ENCODE measurements at places on chromosomes 4 and X. TPM values are rescaled to one million over a fixed set of nuclear protein-coding genes. Genes with fewer than 3 reads are reported as not detected.

ANXA10 gene
- total RNA-seq: not detected

PNCK gene
- 2.9 TPM for total RNA-seq

FRG2 gene
- total RNA-seq: not detected

RTL3 gene
- total RNA-seq: not detected

MID1 gene
- 0.91 TPM for total RNA-seq

NPNT gene
- 0.06 TPM for total RNA-seq

WDR17 gene
- 2.5 TPM for total RNA-seq

GNRHR gene
- total RNA-seq: not detected

NDNF gene
- 0.47 TPM for total RNA-seq

DNA sequence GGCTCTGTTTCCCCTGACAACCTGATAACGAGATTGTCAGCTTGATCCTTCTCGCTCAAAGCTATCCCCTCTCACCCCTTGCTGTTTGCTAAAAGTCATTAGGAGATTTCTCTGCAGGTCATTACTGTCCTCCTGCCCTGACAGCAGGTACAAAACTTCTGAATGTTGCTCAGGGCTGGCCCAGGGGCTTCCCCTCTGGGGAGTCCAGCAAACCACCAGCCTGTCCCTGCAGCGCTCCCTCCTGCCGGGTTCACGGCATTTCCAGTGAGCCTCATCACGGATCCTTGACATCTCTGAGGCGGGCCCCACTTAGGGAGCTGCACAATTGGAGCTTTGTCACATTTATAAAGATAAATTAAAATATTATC is 5.2 kb upstream of the SORCS2 start:
- peak; percentile 28 for DNase-seq

- DNase-seq: no peak
These were observed at the start of gene SLC26A1 for GRCh38 chr4:993111-994029. Gene SLC26A1 (minus strand): TSS chr4:993404. CDS start chr4:991703, 1,701 bp downstream.

GRCh38 chrX:13087322-13088155 is 43.1 kb upstream of the FAM9C start:
- no peak for DNase-seq

DNA sequence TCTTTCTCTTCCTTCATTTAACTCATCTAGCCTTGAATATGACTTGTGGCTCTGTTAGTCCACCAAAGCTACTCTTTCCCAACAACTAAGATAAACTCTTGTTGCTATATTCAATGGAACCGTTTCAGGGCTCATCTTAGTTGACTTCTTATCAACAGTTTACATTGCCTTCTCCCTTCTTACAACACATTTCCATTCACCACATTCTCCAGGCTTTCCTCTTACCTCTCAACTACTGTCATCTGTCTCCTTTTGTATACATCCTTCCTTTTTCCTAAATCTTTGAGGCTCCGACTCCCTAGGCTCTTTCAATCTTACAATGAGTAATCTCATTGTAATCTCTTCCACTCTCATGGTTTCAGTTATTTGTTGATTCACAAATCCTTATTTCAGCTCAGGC is 58.5 kb downstream of the NCAPG start:
- DNase-seq: no peak

- no peak for DNase-seq
These were observed 207.3 kb upstream of the CENPE start for GRCh38 chr4:103405415-103405814.

GRCh38 chr4:27088491-27088890 is 227.8 kb downstream of the STIM2 start:
- no peak for DNase-seq

DNA sequence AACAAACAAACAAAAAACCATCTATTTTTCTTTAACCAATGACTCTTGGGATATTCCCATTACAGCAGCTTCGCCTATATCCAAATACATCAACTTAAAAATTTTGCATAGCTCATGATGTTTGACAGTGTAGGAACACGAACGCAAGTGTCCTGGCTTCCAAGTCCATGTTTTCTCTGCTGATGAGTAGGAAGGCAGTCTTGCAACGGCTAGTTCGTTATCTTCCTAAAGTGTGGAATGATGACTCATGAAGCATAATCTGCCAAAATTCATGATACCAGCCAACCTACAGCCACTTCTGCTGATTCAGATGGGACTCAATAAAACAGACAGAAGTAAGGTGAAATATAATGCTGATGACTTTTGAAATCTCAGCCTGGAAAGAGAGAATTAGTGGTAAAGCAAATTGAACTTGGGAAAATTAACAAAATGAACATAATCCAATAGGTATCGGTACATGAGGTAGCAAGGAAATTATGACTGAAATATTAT is 6.4 kb upstream of the SEPTIN11 start:
- DNase-seq: no peak

DNA sequence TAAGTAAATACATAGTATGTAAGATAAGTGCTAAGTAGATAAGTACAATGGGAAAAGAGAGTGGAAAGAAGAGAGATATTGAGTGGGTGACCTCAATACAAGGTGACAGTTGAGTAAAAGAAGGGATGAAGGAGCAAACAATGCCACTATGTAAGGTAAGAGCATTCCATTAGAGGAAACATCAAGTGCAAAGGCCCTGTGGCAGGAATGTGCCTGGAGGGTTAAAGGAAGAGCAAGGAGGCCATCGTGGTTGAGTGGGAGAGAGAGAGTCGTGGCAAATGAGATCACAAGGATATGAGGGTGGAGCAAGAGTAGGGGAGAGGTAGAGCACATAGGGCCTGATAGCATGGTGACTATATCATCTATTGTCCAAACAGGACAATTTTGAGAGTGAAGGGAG is 13.4 kb downstream of the EDNRA start:
- DNase-seq: no peak

DNA sequence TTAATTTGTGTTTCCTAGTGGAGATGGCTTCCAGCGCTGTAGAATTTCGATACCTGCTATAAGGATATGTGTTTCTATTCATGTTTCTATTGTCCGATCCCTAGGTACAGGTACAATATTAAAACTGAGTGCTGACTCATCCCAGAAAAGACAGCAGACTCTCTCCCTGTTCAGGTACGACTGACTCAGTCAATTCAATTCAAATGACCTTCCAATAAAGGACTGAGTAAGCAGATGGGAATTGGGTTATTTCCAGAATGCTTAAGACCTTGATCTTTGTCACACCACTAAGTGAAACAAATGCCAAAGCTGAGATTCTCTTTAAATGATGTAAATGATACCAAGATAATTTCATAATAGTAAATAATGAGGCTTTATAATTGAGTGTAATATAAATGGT is 1596.9 kb downstream of the RPA4 start:
- DNase-seq: no peak

- no peak for DNase-seq
These were observed 62.5 kb downstream of the WFS1 start for GRCh38 chr4:6332042-6332668.

DNA sequence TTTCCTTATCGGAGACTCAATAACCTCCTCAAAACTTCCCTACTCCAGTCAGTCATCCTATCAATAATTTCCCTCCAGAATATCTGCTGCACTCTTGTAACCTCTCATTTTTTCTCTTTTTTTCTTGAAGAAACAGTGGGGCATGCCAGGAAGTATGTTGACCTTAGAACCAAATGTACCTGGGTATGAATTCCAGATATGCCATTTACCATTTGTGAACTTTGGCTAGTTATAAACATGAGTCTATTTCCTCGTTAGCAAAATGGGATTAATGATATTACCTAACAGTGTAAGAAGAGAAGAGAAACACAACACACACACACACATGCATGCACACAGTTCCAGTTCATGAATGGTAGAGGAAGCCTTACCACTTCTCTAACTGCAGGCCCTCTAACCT is 578.2 kb downstream of the FAM133A start:
- DNase-seq: no peak

DNA sequence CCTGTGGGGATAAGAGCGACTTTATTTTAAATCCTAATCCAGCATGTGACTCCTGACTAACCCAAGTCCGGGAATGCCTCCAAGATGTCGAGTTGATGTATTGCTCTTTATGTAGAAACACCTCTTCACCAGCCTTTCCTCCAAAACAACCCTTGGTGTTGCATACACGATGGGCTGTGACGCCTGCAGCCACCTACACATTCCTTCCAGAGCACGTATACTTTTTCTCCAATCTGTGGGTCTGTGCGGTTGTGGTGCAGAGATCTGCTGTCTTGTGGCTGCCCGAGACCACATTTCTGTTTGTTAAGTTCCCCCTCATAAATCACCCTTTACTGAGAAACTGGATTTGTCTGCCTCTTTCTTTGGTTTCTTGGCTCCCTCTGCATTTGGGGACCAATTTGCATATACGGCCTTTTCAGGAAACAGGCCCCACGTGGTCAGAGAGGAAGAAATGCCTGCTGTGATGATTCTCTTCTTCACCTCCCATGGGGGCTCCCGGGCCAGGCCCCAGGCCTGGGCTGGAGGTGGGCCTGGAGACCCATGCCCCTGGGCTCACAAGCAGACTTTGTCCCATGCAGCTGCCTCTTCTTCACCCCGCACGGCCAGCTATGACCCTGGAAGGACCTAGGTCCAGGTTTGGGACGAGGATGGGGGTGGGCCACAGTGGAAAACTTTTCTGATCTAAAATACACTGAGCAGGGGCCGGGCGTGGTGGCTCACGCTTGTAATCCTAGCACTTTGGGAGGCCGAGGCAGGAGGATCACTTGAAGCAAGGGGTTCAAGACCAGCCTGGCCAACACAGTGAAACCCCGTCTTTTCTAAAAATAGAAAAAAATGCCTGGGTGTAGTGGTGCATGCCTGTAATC is 21.4 kb upstream of the AFAP1 start:
- DNase-seq: peak; percentile 80

- no peak for DNase-seq
These were observed 5.2 kb downstream of the EGFL6 start for GRCh38 chrX:13574600-13574999.

GRCh38 chrX:2188330-2188792 is 312.4 kb downstream of the DHRSX start:
- DNase-seq: no peak

DNA sequence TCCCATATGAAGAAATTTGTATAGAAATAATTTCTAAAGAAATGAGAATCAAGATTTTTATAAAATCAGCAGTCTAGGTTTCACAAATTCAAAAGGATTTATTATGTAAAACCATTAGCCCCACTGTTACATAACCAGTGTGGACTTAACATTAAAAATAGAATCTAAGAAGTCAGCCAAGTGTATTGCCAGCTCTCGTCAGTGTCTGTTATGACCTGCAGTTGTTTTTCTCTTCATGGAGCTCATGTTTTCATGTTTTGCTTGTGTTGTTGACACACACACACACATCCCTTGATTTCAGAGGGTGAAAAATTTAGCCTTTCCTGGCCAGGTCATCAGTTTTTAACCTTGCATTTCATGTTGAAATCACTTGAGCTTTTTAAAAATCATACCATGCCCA is 39.5 kb downstream of the USP38 start:
- DNase-seq: no peak

DNA sequence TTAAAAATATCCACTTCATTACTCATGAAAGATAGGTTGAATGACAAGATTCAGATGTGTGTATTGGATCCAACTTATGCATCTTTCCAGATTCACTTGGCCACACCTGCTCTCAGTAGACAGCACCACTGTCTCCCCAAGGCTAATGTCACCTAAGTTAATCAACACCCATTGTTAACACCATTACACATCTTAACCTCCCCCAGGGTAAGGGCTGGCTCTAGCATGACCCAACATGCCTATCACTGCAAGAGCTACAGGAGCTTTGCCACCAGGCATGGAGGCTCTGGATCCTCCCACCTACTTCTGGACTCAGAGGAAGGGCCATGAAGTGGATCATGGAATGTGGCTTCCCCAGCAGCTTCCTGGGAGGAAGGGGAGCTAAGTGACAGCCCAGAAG is 32.8 kb upstream of the LSM6 start:
- DNase-seq: no peak

GRCh38 chr4:168782439-168782838 is 227.6 kb downstream of the CBR4 start:
- no peak for DNase-seq

DNA sequence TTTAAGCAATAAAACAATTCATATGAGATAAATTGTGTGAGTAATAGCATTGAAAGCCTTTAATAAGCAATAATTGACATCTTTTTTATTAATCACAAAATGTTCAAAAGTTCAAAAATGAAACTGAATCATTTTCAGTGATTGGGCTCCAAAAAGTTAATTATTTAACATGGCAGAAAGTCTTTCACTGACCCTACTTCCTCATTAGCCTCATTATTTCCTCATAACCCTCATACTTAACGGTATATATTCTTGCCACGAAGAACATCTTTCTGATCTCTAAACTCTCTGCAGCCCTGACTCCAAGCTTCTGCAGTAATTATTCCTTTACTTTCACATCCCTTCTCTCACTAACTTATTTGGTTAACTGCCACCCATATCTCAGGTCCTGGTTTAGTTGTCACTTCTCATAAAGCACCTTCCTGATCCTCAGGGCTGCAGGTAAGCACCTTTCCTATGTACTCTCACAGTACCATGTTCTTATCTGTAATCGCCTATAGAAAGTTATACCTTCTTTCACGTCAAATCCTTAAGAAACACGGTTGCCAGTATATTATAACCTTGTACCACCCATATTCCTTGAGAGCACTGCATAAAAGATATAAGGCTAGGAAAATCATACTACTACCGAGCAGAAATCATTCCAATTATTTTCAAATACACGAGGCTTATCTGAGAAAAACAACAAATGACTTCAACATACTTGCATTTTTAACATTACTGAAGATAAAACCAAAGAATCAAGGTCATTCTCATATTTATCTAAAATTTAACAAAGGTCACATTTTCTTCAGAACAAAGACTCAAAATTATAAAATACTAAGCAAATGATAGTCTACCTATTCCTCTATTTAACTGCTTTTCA is 72.2 kb downstream of the PPP3CA start:
- DNase-seq: no peak

GRCh38 chr4:38788317-38788716 is 5.5 kb upstream of the TLR10 start:
- DNase-seq: no peak

DNA sequence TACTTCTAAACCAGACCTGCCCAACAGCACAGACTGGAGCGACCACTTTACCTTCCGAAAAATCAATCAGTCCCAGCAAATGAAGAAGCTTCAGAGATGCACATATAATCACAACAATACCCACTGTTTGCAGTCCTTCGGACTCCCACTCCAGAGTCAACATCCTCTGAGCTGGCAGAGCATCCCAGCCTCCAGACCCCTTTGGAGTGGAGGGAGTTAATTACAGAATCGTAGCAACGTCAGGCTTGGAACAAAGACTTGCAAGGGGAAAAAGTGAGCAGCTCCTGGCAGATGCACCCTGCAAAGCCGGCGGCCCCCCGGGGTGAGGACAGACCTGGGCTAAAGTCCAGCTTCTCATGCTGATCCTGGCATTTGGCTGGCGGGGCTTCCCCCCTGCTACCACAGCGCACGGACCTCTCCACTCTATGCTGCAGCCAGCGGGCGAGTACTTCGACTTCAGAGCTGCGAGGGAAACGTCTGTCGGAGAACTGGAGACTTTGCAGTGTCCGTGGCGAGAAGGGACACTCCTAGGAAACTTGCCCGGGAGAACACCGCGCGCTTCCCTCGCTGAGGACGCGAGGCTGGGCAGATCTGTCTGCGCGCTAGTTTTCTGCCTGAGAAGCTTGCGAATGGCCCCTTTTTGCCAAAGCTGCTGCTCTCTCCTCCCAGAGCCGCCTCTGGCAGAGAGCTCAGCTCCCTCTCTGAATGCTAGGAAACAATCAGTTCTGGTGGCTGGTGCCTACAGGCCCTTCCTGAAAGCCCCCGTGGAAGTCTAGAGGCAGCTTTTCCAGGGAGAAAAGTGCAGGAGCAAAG is 283.7 kb downstream of the PACRGL start:
- no peak for DNase-seq

- no peak for DNase-seq
These were observed 86.8 kb downstream of the SH2D1A start for GRCh38 chrX:124433186-124433585.
